AG08395 (cell line): ENCODE measurements at places on chromosomes 1 and 21.

DNA sequence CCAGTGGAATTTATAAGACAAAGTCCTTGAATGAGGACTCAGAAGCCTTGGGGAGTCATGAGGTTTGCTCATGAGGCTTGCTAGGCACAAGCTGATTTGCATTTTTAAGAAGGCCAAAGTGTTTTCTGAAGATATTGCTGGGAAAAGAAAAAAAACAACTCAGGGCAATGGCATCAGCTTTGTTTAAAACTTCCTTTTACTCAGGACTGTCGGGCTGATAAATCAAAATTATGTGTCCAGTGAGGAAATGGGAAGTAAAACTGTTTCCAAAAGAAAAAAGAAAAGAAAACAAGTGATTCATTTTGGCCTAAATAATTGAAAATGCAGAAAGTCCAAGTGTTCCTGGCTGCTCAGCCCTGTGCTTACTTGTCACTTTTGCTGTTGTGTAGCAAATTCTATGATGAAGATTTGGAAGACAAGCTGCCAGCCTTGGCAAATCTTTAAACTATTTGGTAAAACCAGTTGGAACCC lies 282.4 kb downstream of the HLX start:
- peak; percentile 25 for DNase-seq

- DNase-seq, result no peak
These were observed 78.4 kb upstream of the ERRFI1 start for GRCh38 chr1:8104278-8105236.

GRCh38 chr1:116572771-116573430 lies 2.1 kb upstream of the CD58 start:
- DNase-seq, result no peak

GRCh38 chr1:75010547-75010946 lies 123.6 kb upstream of the LHX8 start:
- DNase-seq, result no peak

GRCh38 chr1:153816283-153816889 lies 41.2 kb downstream of the SLC27A3 start:
- no peak for DNase-seq

DNA sequence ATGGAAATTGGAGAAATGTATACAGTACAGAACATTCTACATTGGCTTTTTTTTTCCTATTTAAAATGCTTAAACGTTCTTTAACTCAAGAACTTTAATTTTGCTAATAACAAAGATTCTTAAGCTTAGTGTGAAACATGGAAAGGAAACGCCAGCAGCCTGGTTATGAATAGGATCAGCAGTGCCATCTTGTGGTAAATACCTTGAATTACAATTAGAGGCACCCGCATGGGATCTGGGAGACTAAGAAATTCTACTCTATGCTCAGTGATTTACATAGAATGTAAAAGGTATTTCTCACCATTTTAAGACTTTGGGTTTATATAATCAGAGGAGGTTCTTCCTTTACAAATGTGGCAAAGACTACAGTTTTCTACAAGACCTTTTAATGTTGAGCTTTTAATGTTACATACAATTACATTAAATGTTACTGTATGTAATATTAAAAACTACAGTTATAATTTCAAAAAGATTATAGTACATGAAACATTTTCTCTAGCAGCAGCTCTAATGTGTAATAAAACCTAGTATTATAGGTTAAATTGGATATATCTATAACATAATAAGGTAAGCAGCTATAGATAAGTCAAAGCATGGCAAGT lies 32.1 kb upstream of the APOBEC4 start:
- DNase-seq, result peak; percentile 79

- no peak for DNase-seq
These were observed 419.9 kb downstream of the PTPRU start for GRCh38 chr1:29655945-29656850.

- no peak for DNase-seq
These were observed 106.6 kb upstream of the ACTRT2 start for GRCh38 chr1:2914702-2915101.

DNA sequence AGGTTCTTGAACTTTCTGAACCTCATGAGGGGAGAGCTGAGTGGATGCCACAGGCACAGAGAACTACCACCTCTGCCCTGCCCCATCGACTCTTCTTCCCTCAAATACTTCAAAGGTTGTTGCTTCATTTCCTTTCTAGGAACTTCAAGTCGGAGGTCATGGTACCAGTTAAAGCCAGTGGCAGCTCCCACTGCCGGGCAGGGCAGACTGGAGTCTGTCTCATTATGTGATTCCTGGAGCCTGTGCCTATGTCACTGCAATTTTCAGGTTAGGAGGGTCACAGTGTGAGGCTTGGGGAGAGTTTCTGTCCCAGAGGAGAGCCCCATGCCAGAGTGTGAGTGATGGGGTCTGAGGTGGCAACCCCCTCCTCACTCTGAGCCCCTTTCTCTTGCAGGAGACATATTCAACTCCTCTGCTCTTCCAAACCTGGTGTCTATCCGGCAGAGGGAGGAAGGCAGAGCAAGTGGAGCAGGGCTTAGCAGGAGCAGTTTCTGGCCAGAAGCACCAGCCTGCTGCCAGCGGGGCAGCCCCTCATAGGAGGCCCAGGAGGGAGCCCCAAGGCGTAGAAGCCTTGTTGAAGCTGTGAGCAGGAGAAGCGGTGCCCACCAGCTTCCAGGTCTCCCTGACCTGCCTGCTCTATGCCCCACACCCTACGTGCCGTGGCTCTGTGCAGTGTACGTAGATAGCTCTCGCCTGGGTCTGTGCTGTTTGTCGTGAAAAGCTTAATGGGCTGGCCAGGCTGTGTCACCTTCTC lies 29.3 kb downstream of the CAMK1G start:
- no peak for DNase-seq

DNA sequence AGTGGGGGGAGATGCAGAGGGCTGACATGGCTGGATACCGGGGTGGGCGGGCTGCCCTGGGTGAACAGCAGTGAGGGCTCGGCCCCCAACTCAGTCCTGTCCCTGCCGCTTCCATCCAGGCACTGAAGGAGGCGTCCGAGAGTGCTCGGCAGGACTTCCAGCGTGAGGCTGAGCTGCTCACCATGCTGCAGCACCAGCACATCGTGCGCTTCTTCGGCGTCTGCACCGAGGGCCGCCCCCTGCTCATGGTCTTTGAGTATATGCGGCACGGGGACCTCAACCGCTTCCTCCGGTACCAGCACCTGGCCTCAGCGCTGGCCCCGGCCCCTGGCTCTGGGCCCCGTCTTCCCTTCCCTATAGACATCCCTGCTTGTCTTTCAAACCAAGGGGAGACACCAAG lies 15.6 kb downstream of the NTRK1 start:
- DNase-seq, result no peak

- DNase-seq, result no peak
These were observed 8.1 kb upstream of the ZNF687 start for GRCh38 chr1:151273924-151274466.

DNA sequence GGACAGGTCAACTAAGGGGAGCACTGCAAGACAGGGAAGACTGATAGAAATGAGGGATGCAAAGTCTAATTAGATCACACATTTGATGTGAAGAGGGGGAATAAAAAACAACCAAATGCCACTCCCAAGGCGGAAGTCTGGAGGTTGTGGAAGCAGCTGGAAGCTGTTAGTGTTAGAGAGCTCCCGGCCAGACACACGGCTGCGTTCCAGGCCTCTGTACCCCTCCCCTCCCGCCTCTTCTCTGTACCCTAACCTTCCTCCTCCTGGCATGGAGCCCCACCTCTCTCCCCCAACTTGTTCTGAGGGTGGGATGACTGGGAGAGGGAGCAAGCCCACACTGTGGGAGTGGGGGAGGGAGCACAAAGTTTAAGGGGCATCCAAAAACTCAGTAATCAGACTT lies 67.0 kb downstream of the PLEKHA6 start:
- no peak for DNase-seq

GRCh38 chr1:162141281-162142054 lies 72.0 kb downstream of the NOS1AP start:
- DNase-seq, result peak; percentile 60

DNA sequence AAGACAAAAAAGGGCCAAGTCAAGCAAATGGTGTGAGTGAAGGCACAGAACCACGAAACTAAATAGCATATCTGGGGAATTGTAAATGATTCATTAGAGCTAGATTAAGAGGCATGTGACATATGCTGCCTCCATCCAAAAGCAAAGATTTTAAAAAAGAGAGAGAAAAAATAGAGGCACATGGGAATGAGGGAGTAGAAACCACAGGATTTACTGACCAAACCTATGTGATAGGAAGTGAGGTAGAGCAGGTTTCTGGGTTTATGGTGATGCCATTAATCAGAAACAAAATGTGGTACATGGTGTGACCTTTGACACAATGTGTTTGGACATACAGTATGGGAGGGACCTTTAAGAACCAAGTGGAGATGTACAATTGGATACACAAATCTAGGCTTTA lies 13.6 kb downstream of the C1orf52 start:
- no peak for DNase-seq

DNA sequence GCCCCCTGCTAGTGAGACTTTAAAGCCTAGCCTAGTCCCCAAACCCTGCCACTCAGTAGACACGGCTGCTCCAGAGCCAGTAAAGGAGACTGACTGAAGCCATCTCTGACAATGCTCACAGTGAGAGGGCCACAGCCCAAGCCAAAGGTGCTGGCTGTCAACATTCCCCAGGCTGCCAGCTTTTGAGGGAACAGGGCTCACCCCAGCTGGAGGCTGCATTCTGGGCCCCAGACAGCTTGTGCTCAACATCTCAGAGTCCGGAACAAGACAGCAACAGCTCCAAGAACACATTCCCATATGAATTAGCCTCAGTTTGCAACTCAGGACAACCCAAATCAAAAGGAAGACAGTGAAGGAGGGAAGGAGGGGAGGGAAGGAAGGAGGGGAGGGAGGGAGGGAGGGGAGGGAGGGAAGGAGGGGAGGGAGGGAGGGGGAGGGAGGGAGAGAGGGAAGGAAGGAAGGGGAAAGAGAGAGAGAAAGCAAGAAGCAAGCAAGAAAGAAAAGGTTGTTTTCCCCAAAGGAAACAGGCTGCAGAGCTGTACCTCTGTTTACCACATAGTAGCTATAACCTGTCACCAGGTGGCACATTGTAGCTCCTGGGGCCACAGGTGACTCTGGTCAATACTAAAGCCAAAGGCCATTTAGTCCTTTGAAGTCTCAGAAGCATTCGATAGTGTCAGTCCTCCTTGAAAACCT lies 5.4 kb downstream of the ARTN start:
- DNase-seq, result no peak

GRCh38 chr1:13494025-13494424 lies 19.8 kb downstream of the LRRC38 start:
- DNase-seq, result no peak

GRCh38 chr1:204077979-204078696 lies 5.2 kb downstream of the SOX13 start:
- no peak for DNase-seq

GRCh38 chr1:24600551-24600950 lies 42.6 kb upstream of the SRRM1 start:
- DNase-seq, result no peak

DNA sequence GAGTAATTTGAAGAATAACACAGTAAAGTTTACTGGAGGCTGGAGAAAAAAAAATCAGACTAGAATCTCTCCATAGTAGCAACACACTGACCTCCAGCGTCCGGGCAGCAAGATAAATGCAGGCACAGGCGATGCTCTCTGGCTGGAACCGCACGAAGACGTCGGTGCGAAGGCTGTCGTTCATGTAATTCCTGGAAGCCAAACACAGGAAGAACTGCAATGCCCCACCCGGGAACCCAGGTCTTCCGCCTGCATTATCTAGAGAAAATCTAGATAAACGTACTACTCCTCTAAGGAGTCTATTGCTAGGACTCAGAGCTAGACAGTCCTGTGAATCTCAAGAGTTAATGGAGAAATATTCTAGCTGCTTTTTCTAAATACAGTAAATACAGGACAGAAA lies 8.5 kb downstream of the CCNL2 start:
- DNase-seq, result no peak

DNA sequence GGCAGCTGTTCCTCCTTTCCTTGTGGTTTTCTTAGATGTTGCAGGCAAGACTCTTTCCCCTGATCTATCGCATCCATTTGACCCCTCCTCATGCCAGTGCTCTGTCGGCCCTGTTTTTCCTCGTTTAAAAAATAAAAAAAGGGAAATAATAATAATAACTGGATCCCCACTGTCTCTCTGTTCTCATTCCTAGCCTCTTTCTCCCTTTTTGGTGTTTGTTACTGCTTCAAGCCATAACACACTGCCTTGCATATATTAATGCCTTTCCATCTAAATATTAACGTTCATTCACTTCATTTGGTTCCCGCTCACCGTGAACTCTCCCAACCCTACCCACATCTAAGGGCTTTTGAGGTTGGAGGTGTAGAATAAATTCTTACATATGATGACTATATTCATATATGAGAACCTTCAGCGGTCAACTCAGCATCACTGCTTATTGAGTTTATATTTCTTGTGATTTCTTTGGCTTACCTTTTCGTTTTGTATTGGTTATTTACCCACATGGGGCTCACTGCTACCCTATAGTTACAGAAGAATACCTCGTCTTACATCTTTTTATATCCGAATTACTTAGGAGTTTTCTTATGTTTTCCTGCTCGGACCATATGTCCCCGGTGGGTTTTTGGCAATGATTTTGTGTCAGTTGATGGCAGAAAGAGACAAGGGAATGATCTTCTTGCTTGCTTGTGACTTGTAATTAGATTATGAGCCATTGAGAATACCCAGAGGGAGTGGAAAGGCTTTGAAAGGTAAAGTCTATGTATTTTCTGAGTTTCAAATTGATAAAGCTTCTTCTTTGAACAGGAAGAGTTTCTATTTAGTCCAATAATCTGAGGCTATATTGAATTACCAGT lies 805 bp downstream of the ATG4C start:
- peak; percentile 41 for DNase-seq

- DNase-seq, result no peak
These were observed 4.6 kb upstream of the PRDM16 start for GRCh38 chr1:3064296-3064850.

GRCh38 chr1:34929853-34930701 lies 627 bp upstream of the DLGAP3 start:
- DNase-seq, result no peak

- no peak for DNase-seq
These were observed 18.4 kb downstream of the SLAMF6 start for GRCh38 chr1:160504651-160505050.

DNA sequence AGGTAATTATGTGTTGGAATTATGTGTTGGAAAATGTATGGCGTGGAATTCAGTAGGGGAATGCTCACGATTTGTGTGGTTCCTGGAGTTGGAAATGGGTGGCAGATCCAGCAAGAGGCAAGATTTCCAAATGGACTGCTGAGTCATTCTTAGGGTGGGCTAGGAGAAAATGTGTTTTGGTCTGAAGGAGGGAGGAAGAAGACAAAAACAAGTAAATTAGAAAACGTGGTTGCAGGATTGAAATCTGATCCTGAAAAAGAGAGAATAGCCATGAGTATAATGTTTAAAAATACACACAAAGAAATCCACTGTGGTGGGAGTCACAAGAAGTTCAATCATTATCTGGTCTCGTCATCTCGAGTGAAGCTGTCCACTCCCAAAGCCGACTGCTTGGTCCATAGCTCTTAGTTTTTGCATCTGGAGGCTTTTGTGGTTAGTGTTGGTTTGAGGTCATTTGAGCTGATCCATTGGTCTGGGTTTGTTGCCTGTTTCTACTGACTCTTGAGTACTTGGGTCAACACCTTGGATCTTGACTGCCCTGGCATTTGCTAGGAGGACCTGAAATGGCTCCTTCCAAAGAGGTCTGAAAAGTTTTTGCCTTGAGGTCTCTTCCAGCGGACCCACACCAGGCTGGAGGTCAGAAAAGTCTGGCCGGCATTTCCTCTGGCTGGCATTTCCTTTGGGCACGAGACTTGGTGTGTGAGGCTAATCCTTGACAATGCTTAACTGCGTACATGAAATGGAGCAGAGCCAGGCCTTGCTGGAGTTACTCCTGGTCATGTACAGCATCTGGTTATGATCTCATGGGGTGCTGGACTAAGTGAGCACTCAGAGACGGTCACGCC lies 9.2 kb downstream of the MX2 start:
- peak; percentile 43 for DNase-seq
